ENCODE measurements at places on chromosomes 11 and 22. TPM values are rescaled to one million over a fixed set of nuclear protein-coding genes. Genes with fewer than 3 reads are reported as not detected.
A peak's percentile ranks its signal among the peaks of the same experiment; 100 is the strongest.

- DNase-seq: no peak
Measured at GRCh38 chr22:42270176-42270509, 310 bp downstream of the TCF20 start.

TMPRSS13 gene
- total RNA-seq: 0.51 TPM

SHISA8 gene
- total RNA-seq: not detected

- DNase-seq: no peak
Measured at GRCh38 chr11:134994431-134994830, 582.4 kb upstream of the B3GAT1 start.

DNA sequence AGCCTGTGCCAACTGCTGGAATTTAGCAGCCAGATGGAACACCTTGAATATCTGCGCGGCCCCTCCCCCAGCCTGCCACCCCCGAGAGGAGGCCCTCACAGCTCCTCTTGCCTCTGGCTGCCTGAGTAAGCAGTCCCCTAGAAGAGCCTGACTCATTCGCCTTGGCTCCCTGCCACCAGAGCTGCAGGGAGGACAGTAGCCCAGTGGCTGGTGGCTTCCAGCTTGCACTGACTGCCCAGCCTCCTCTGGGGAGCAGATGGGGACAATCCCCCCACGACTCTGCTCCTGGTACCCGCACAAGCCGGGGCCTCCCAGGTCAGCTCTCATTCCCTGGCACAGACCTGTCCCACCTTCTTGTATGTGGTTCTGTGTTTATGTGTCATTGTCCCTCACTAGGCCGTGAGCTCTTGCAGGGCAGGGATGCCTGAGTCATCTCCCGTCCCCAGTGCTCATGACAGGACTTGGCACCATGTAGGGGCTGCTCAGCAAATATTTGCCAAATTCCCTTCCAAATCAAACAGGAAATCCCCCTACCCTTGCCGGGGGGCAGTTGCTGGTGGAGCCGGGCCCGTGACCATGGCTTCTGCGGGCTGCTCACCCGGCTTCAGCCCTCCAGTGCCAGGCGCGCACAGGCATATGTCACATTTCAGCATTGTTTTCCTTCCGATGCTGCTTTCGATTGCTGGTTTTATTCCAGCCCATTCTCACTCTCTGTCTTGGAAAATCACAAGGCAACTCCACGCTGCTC lies 43.6 kb downstream of the CACNG2 start:
- peak; percentile 72 for DNase-seq

DNA sequence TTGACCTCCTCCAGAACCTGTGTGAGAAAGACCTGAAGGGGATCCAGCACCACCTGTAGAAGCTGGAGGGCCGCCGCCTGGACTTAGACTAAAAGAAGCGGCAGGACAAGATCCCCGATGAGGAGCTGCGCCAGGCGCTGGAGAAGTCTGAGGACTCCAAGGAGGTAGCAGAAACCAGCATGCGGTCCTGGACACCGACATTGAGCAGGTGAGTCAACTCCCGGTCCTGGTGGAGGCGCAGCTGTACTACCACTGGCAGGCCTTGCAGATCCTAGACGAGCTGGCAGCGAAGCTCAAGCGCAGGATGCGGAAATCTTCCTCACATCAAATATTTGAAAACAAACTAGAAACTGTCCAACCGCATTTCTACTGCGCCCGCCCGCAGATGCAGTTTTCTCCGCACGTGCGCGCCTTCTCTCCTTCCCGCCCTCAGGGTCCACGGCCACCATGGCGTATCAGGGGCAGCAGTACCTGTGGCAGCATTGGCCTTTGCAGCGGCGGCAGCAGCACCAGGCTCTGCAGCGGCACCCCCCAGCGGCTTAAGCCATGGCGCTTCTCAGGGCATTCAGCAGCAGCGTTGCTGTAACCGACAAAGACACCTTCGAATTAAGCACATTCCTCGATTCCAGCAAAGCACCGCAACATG lies 10.2 kb downstream of the CLDN25 start:
- no peak for DNase-seq

NOX4 gene
- 58.4 TPM for total RNA-seq

OR2AG2 gene
- not detected for total RNA-seq

DNA sequence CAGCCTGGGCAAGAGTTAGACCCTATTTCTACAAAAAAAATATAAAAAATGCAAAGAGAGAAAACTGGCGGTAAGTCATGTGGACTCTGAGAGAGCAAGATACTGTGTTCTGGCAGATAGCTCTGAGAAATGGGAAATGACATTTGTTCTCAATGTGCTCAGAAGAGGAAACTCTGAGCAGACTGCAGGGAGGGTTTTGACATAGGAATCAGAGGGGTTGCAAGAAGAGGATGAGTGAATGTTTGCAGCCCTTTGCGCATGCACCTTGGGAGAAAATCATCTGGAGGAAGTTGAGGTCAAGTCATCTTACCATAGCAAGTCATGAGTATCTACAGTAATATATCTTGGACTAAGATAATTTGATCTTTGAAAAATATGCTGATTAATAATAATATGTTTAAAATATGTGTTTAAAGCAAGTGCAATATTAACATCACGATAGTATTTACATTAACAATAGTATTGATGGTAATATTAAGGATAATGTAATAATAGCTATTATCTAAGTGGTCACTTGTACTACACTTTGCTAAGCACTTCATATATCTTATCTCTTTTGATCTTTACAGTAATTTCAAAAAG lies 2.6 kb downstream of the ACER3 start:
- no peak for DNase-seq

DNA sequence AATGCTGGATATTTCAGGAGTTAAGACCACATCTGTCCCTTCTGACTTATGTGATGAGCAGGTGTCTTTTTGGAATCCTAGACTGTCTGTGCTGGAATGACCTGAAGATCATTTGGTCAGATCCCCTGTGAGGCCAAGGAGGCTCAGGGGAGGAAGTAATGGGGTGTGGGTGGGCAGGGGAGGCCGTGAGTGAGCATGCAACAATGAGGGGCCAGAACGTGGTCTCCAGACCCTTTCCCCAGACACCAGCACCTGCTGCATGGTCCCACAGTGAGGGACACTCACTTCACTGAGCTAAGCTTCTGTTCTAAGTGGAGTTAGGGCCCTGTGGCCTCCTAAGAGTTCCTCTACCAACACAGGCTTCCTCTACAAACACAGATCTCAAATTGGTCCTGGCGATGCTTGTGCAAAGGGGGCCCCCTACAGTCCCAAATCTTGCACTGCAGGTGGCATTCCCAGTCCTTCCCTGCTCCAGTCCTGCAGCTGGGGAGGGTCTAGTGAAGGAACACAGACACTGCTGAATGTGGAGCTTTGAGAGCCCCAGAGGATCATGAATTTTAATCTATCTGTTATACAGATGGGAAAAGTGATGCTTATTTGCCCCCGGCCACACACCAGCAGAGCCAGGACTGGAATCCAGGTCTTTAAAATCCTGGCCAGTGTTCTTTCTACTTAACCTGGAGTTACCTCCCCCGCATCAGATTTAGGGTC lies 7.4 kb downstream of the USP2 start:
- peak; percentile 81 for DNase-seq

GRCh38 chr11:94740083-94741021 lies 27.8 kb upstream of the AMOTL1 start:
- DNase-seq: peak; percentile 66

DNA sequence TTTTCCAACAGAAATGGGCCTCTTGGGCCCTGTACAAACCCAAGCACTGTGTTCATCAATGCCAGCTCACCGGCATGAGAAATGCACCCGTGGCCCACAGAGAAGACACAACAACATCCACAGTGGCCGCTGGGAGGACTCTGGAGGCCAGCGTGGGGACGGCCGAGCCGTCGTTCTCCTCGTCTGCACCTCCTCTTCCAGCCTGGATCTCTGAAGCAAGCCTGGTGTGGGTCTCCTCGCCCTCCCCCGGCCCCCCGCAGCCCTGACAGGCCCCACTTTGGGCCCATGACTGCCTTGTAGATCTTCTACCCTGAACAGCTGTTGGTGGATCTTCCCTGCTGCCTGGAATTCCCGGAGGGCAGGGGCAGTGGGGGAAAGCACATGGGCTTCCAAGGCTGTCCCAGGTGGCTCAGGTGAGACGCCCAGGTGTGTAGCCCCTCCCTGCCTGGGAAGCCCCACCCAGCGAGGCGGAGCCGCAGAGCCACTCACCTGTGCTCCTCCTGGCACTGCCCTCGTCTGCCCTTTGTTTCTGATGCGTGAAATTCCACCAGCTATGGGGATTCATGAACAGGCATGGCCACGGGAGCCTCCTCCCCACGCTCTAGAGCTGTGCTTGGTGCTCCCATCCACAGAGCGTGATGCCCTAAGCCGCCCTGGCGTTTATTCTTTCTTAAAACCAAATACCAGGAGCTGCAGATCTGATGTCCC lies 225.9 kb downstream of the BRD1 start:
- DNase-seq: no peak

DNA sequence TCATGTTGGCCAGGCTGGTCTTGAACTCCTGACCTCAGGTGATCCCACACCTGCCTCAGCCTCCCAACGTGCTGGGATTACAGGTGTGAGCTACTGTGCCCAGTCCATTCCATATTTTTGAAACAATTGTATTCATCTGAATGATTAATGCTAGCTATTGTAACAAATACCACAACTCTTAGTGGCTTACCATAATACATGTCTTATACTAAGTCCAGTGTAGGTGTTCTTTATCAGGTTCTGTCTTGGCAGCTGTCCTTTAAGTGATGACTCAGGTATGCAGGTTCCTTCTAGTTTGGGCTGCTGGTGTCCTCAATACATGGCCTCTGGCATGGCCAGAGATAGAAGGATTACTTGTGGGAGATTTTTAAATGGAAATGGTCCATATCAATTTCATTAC lies 39.0 kb downstream of the UVRAG start:
- no peak for DNase-seq

DNA sequence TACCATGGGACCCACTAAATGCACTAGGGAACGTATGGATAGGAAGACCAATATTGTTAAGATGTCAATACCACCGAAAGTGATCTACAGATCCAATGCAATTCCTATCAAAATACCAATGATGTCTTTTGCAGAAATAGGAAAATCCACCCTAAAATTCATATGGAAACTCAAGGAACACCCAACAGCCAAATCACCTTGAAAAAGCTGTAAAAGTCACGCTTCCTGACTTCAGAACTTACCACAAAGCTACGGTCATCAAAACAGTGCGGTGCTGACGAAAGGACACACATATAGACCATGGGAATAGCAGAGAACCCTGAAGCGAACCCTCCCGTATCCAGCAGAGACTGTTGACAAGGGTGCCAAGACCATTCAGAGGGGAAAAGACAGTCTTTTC lies 20.5 kb downstream of the BRD1 start:
- no peak for DNase-seq

GRCh38 chr11:86740628-86741483 lies 59.5 kb upstream of the PRSS23 start:
- DNase-seq: peak; percentile 59

OR56A5 gene
- not detected for total RNA-seq

TESMIN gene
- total RNA-seq: 57.4 TPM
